ENCODE measurements at places on chromosomes 3 and 15.

DNA sequence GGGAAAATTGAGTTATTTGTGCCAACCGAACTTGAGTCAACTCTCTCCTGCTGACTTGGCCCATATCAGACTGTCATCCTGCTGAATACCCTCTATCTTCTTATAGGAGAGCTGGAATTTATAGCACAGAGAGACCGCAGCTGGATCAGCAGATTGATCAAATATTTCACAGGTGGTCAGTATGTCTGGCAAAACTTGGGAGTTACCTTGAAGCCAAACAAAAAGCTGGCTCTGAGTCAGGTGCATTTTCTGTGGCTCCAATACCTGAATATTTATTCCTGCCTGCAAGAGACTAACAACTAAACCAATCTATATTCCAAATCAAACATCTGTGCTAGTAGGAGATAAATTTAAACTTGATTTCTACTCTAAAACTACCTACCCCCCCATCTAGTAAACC is 752.1 kb upstream of the ALCAM start:
- DNase-seq, result no peak

GRCh38 chr3:53150247-53151085 is 10.5 kb upstream of the PRKCD start:
- DNase-seq, result no peak

GRCh38 chr3:122271246-122271898 is 53.7 kb upstream of the CSTA start:
- peak; percentile 47 for DNase-seq

DNA sequence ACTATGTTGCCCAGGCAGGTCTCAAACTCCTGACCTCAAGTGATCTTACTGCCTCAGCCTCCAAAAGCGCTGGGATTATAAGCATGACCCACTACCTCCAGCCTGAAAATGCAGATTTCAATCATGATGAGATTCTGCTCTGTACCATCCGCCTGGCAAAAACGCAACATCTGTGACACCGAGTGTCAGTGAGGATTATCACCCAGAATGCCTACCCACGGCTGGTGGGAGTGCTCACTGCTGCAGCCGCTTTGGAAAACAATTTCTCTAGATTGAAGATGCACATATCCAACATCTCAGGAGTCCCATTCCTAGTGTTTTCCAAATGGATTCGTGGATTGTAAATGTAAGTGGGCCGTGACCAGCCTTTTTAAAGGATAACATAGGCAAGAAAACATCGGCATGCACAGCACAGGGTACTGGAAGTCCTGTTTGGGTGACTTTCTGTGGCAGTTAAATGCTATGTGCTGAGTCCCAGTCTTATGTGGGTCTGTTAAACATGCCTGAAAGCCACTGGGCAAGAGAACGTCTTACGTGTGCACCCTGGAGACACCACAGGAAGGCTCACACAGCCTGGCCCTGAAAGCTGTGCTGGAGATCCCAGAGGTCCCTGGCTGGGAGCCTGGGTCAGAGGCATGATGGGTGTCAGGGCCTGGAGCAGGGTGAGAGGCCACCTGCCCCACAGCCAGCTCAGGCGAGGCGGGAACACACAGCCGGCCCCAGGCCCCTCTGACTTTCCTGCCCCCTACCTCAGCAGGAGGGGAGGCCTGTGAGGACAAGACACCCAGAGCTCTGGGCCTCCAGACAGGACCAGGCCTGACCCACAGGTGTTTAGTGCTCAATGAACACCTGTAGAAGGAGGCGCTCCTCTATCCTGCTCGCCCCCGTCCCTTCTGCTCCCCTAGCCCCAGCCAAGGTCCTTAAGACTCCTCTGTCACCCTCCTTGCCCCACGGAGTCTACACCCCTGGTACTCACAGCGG is 918 bp downstream of the PRSS50 start:
- no peak for DNase-seq

DNA sequence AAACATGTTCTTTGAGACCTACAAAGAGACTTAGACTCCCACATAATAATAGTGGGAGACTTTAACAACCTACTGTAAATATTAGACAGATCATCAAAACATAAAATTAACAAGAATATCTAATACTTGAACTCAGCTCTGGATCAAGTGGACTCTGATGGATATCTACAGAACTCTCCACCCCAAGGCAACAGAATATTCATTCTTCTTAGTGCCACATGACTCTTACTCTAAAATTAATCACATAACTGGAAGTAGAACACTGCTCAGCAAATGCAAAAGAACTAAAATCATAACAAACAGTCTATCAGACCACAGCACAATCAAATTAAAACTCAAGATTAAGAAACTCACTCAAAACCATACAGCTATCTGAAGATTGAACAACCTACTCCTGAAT is 15.9 kb upstream of the PLSCR2 start:
- DNase-seq, result no peak

DNA sequence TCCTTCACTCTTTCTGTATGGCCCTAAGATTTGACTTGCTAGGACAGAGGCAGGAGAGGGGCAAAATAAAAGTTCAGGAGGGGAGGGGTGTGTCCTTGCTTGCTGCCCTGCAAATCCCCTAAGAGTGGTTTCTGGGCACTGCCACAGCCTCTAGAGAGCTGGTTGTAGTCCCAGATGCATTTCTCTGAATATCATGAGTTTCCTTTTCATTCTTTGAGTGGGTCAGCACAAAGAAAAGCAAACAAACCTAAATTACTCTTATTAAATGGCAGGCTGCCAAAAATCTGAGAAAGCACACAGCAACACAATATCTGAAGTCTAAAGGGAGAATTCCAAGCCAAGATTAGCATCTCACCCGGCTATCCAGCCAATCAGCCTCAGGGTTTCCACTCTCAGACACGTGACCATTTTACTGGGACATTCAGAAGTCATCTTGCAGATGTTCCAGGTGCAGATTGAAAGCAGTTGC is 919.3 kb downstream of the TUSC7 start:
- DNase-seq, result no peak

DNA sequence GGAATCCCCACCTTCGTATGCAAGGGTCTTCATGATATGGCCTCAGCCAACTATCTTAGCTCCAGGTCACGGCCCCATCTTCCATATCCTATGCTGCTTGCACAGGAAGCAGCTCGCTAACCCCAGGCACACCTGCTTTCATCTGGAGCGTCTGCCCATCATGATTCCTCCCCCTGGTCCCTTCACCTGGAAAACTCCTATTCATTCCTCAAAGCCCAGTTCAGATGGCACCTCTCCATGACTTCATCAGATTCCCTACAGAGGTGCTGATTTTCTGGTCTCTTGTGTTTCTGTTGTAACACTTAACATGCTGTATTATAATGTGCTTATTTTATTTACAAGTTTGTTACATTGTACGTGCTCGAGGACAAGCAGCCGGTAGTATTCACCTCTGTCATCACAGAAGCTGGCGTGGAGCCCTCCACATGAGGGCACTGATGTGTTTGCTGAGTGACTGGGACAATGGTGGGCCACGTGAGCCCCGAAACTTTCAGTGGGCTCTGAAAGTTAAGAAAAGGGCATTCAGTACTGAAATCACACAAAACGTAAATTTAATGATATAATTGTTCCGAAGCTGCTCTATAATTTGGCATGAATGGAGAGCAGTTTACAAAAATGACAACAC is 16.2 kb downstream of the MUC20 start:
- DNase-seq, result no peak

- no peak for DNase-seq
These were observed 28.0 kb upstream of the CCDC174 start for GRCh38 chr3:14623569-14624051.

- DNase-seq, result no peak
These were observed 114.3 kb downstream of the LIPC start for GRCh38 chr15:58546066-58546591.

DNA sequence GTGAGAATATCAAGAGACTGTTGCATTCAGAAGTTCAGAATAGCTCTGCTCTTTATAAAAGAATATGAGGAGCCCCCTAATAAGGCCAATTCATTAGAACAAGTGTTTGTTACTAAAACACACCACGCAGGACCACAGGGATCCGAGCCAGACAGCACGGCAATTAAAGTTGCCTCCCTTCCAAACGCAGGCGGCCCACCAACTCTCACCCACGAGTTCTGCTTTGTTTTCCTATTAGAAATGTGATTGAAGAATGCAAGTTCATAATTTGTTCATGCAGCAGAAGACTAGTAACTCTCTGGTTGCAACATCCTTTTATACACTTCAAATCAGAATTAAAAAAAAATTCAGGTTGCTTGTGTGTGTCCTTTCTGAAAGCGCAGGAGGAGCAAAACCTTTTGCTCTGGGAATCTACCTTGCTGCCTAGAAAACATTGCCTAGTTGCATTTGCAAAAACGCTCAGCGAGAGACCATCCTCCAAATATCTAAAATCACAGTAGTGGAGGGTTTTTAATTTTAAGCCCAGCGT is 1044.1 kb upstream of the NR2F2 start:
- no peak for DNase-seq

GRCh38 chr15:65286704-65287519 is at the start of gene PARP16:
TSS of gene PARP16 (minus strand) at chr15:65286883. CDS start at chr15:65286426, 457 bp downstream.
- peak; percentile 89 for DNase-seq

DNA sequence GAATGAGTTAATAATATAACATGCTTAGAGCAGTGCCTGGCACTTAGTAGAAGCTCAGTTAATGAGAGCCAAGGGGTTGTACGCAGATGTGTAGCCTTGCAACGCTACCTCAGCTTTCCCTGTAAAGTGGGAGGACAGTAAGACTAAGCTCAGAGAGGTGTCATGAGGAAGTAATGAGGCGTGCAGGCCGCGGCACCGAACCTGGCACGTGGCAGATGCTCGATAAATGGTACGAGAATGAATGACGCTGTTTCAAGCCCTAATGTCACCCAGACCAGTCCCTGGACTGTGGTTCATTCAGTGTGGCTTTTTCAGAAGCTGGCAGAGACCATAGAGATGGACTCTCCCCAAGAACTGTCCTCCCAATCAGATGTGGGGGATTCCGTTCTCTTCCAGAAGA is 21.2 kb downstream of the GRIP2 start:
- DNase-seq, result no peak

DNA sequence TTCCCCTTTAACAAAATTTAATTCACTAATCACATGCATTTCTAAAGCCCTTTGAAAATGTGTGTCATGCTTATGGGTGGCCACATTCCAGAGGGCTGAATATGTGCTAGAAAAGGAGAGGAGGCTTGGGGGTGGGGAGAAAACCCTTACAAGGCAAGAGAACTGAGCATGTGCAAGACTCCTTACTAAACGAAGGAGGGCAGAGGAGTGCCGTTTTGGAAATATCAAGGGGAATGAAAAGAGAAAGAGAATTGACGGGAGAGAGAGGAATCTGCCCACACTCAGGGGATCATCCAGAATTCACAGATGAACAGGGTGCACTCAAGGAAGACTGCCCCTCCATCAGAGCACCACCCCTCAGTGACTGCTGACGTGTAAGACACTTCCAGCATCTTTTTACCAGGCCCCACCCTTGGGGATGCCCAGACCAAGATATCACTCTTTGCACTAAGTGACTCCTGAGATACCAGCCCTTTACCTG is 37.9 kb upstream of the TSC22D2 start:
- DNase-seq, result no peak

DNA sequence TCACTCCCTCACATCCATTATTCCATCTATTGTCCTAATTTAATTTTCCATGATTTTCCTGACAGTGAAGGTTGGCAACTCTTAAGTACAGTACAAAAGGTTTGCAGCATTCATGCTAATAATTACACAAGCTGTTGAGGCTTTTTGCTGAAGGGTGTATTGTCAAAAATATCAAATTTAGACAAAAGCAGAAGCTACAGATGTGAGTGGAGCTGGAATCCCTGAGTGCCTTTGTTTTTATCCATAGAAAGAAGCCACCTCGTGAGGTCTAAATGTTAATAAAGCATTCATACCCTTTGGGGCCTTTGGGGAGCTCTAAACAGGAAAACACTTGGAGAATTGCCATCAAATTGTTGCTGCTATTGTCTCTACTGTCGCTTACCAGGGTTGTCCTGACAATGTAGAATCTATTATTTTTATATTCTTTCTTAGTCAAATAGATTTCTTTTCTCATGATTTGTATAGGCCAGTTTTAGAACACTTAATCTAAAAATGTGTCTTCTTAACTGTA is 185.8 kb upstream of the ROBO1 start:
- no peak for DNase-seq

DNA sequence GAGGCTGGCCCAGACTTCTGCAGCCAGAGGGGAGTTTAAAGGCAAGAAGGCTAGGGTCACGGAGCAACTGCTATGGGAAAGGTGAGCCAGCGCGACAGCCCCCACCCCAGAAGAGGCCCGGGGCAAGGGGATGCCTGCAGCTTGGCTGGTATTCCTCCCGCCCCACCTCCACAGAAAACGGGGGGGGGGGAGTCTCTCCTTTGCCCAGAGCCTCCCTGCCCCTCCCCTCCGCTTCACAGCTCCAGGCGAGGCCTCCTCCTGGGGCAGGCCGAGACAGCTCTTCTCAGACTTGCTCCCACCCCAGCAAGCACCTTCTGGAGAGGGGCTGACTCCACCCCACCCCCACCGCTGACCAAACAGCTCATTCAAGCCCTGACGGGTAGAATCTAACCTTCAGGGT is 13.4 kb downstream of the ANP32A start:
- DNase-seq, result no peak

DNA sequence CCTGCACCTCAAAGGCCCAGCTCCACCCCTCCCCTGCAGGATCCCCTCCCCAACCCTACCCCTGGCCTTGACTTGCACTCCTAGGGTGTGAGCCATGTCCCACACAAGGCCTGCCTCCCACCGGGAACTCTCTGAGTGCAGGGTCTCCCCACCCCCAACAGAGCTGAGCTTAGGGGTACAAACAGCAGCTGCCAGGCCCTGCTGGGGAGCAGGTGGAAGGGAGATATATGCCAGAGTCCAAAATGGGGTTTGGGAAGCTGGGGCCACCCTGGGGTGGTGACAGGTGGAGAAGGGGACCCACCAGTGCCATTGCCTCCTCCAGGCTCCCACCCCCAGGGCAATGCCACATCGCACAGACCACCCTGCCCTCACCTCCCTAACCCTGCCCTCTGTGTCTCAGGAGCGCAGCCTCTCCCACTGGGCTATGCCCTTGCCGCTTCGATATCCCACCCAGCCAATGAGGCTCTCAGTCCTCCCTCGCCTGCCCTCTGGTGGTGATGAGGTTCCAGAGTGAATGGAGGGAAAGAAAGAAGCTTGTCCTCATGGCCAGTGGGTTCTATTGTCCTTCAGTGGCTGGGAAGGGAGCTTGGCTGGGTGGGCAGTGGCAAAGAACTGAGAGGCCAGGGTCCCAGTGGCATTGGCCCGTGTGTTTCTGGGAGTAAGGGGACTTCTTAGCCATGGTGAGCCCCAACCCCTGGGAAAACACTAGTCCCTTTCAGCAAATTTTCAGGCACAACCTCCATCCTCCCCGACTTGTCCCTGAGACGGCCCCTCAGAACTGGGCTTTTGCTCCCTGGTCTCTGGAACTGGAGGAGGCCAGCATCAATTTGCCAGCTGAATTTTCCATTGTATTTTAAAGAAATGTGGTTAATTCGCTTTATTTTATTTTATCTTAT is 46.8 kb downstream of the CYP11A1 start:
- no peak for DNase-seq

All from T-helper 2 cell (primary cell).